Immature natural killer cell (primary cell): ENCODE measurements at places on chromosomes 5 and 9. TPM values are rescaled to one million over a fixed set of nuclear protein-coding genes. Genes with fewer than 3 reads are reported as not detected.

GRCh38 chr9:38032266-38033110 lies 36.5 kb downstream of the SHB start:
- DNase-seq = no peak
- H3K36me3 ChIP-seq = no peaks in the 10 kb centered on the region
- peaks cover 2% of the 10 kb centered on the region for H3K4me1 ChIP-seq
- H3K27me3 ChIP-seq = peaks cover 3% of the 10 kb centered on the region

DNA sequence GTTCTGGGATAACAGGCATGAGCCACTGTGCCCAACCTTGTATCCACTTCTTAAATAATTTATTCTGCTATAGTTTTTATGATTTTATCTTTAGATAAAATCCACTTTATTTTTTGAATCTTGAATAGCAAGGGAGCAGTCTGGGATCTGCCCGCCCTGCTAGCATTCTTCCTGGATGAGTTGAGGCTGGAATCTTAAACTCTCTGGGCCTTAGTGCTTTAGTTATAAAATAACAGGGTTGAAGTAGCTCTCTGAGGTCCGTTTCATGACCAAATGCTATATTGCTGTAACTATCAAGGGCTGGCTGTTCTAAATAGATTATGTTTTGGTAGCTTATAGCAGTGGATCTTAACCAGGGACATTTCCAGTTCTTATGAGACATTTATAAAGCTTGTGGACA lies 20.8 kb downstream of the ACER2 start:
- H3K4me3 ChIP-seq = no peak overlapping the region
- H3K4me1 ChIP-seq = no peaks in the 10 kb centered on the region
- DNase-seq = no peak
- peaks cover under 1% of the 10 kb centered on the region for H3K36me3 ChIP-seq

- no peak overlapping the region for H3K27ac ChIP-seq
- no peak overlapping the region for H3K4me3 ChIP-seq
- peaks cover 13% of the 10 kb centered on the region for H3K4me1 ChIP-seq
- DNase-seq = no peak
These were observed 93.5 kb downstream of the PHF2 start for GRCh38 chr9:93669958-93670207.

GRCh38 chr5:100760688-100761087 lies 142.4 kb downstream of the ST8SIA4 start:
- H3K27ac ChIP-seq = no peak overlapping the region
- H3K4me1 ChIP-seq = no peaks in the 10 kb centered on the region
- H3K4me3 ChIP-seq = no peak overlapping the region
- DNase-seq = no peak

GRCh38 chr5:168282120-168282519 lies 9.3 kb upstream of the WWC1 start:
- H3K4me3 ChIP-seq = no peak overlapping the region
- H3K4me1 ChIP-seq = no peaks in the 10 kb centered on the region
- no peak for DNase-seq

DNA sequence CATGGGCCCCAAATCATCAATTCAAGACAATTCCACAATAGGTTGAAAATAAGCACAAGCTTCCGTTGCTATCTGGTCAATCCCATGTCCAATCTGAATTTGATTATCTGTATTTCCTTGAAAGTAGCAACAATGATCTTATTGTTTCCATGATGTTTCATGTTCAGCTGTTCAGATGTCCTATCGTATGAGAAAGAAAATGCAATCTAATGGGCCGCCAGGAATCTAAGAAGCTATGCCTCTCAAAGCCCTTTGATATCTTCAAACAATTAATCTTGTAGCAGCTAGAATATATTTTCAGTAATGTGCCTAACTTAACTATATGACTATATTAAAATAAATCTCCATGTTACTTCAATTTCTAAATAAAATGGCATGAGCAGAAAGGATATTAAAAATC lies 32.1 kb upstream of the ALDOB start:
- H3K27me3 ChIP-seq = no peaks in the 10 kb centered on the region
- no peak overlapping the region for H3K27ac ChIP-seq
- no peaks in the 10 kb centered on the region for H3K36me3 ChIP-seq
- no peak overlapping the region for H3K4me3 ChIP-seq
- H3K4me1 ChIP-seq = no peaks in the 10 kb centered on the region

DNA sequence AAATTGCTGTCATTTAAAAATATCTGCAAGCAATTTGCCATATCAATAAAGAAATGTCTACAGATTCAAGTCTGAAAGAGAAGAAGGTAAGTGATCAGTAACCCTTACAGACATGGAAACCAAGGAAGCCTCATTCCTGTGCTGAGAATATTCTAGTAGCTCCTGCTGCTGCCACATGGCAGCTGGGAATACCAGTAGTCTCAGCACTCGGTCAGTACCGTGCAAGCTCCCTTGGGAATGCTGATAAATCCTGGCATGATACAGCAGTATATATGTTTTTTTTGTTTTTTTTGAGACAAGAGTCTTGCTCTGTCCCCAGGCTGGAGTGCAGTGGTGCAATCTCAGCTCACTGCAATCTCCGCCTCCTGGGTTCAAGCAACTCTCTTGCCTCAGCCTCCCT lies 27.9 kb downstream of the NANS start:
- no peak overlapping the region for H3K27ac ChIP-seq
- no peak overlapping the region for H3K4me3 ChIP-seq
- peaks cover 3% of the 10 kb centered on the region for H3K27me3 ChIP-seq
- peaks cover 1% of the 10 kb centered on the region for H3K36me3 ChIP-seq
- H3K4me1 ChIP-seq = peaks cover 38% of the 10 kb centered on the region

DNA sequence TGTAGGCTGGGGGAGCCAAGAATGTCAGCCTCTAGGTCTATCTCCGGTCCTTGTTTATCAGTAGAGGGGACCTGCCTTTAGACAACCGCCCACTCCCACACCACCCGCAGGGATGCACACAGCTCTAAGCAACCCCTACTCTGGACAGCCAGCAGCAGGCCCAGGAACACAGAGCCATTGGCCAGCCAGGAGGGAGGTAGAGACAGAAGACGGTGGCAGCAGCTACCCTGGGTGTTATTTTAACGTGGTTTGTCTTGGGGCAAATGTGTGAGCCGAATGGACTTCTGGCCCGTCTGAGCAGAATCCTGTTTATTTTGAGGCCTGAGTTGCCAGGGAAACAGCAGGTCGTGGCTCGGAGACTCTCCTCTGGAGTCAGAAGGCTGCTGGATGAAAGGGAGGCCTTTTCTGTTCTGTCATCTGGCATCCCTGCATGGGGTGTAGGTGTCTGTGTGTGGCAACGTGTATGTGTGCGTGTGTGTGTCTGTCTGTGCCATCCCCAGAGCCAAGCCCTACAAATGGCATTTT lies 382 bp upstream of the FGF1 start:
- no peaks in the 10 kb centered on the region for H3K36me3 ChIP-seq
- H3K27ac ChIP-seq = no peak overlapping the region
- peaks cover 2% of the 10 kb centered on the region for H3K27me3 ChIP-seq
- DNase-seq = no peak
- no peaks in the 10 kb centered on the region for H3K4me1 ChIP-seq
- no peak overlapping the region for H3K4me3 ChIP-seq

GRCh38 chr5:663436-664342 lies 29.5 kb downstream of the TPPP start:
- H3K27me3 ChIP-seq = no peaks in the 10 kb centered on the region
- DNase-seq = no peak
- peaks cover 1% of the 10 kb centered on the region for H3K4me1 ChIP-seq
- no peak overlapping the region for H3K27ac ChIP-seq

GRCh38 chr9:129497813-129498450 lies 123.0 kb downstream of the C9orf50 start:
- DNase-seq = no peak
- H3K4me3 ChIP-seq = no peak overlapping the region
- H3K27ac ChIP-seq = peak overlapping the region; percentile 33
- H3K36me3 ChIP-seq = no peaks in the 10 kb centered on the region
- H3K4me1 ChIP-seq = peaks cover 19% of the 10 kb centered on the region
- no peaks in the 10 kb centered on the region for H3K27me3 ChIP-seq

- H3K4me1 ChIP-seq = peaks cover 19% of the 10 kb centered on the region
- H3K4me3 ChIP-seq = no peak overlapping the region
- DNase-seq = no peak
- peaks cover 6% of the 10 kb centered on the region for H3K36me3 ChIP-seq
These were observed 95.0 kb downstream of the OSTF1 start for GRCh38 chr9:75183306-75183705.

GRCh38 chr5:31758803-31759425 lies 120.0 kb downstream of the PDZD2 start:
- DNase-seq = no peak
- H3K27me3 ChIP-seq = peaks cover 6% of the 10 kb centered on the region
- H3K27ac ChIP-seq = no peak overlapping the region
- no peak overlapping the region for H3K4me3 ChIP-seq
- H3K36me3 ChIP-seq = no peaks in the 10 kb centered on the region

GRCh38 chr9:130665431-130666392 lies 1.3 kb downstream of the PRDM12 start:
- H3K36me3 ChIP-seq = no peaks in the 10 kb centered on the region
- no peak overlapping the region for H3K4me3 ChIP-seq
- no peak overlapping the region for H3K27ac ChIP-seq
- H3K27me3 ChIP-seq = peaks cover 29% of the 10 kb centered on the region
- no peak for DNase-seq
- peaks cover 5% of the 10 kb centered on the region for H3K4me1 ChIP-seq

DNA sequence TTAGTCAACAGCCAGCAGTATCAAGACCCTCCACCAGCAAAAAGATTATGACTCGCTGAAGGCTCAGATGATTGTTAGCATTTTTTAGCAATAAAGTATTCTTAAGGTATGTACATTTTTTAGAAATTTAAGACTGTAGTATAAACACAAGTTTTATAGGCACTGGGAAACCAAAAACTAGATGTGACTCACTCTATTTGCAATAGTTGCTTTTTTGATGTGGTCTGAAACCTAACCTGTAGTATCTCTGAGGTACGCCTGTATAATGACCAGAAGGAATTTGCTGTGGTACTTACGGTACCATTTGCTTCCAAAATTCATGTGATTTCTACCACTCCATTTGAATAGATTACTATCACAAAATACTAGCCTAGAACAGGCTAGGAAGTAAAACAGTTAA lies 60.8 kb downstream of the WDR41 start:
- peaks cover 36% of the 10 kb centered on the region for H3K36me3 ChIP-seq
- no peak overlapping the region for H3K4me3 ChIP-seq
- no peak overlapping the region for H3K27ac ChIP-seq
- no peaks in the 10 kb centered on the region for H3K4me1 ChIP-seq

DNA sequence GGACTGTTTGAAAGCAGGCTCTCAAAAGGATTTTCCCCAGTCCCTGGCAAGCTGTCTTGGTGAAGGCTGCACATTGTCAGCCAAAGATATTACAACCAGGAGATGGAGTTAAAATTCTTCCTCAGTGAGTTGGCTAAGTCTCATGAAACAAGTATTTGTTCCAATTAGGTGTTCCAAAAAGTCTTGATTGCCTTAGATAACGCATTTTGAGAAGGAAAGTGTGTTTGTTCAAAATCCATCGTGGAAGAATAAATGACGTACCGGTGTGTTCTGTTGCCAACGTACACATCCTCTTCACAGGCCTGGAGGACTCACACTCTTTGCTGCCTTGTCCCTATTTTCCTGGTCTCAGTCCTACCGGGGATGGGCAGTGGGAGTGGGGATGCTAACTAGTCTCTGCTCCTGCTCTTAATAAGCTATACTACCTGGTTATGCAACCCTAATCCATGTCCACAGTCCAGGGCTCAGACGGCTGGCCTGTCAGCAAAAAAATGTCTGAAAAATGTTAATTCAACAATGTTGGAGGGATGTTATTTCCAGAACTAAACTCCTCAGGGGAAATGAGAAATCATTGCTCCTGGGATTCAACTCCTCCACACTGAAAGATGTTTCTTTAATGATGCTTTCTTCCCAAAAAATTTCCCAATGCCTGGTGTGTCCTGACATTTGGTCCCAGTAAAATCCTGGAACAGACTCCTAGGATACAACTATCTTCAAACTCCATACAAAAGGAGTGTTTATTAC lies 175.3 kb upstream of the KLF9 start:
- H3K27me3 ChIP-seq = peaks cover 3% of the 10 kb centered on the region
- no peak overlapping the region for H3K4me3 ChIP-seq
- no peaks in the 10 kb centered on the region for H3K36me3 ChIP-seq

The PCDHAC1 gene
- polyA plus RNA-seq = not detected

The MLANA gene
- polyA plus RNA-seq = not detected

The PHF24 gene
- not detected for polyA plus RNA-seq

The CLIC3 gene
- 911 TPM for polyA plus RNA-seq

The LURAP1L gene
- not detected for polyA plus RNA-seq

The SLC25A2 gene
- polyA plus RNA-seq = not detected
